ENCODE measurements at places on chromosomes 2 and 18.

GRCh38 chr2:177543007-177543760 is 150.6 kb downstream of the AGPS start:
- no peak for DNase-seq

DNA sequence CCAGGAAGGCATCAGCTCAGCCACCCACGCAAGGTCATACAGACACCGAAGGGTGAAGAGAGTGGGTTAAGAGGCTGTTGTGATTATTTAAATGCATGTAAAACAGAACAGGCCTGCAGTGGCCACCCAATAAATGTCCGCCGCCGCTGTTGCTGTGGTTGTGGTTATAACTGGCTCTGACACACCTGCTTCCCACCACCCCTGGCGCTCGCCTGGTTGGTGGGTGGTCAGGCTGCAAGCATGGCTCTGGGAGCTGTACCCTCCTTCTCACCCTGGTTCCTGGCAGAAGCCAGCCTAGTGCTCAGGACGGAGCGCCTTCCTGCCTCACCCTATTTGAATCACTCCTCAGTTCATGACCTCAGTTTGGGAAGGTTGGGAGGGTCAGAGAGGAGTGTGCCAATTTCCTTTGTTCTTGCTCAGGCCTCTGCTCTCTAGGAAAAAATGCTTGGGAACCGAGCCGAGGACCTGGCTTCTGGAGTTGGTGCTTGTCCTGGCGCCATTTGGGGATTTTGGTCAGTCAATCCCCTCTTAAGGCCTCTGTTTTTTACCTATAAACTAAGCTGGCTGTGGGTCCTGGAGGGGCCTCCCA is 5.3 kb upstream of the CRYBA2 start:
- no peak for DNase-seq

DNA sequence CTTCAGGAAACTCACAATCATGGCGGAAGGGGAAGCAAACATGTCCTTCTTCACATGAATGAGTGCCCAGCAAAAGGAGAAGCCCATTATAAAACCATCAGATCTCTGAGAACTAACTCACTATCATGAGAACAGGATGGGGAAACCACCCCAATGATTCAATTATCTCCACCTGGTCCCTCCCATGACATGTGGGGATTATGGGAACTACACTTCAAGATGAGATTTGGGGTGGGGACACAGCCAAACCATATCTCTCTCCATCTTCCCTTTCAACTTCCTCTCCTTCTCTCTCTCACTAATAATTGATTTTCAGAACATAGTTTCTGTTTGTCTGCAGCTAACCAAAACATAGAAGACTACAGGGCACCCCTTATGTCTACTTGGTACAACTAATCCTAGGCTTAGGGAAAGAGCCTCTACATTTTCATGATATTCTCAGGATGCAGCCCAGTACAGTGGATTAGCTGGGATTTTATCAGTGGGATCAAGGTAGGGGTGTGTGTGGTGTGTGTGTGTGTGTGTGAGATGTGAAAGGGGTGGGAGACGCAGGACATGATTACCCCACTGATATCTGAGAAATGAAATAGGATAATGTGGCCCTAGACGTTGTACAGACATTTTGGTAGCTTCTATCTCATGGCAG is 2.8 kb upstream of the ATF2 start:
- no peak for DNase-seq

- no peak for DNase-seq
Measured at GRCh38 chr2:164735309-164735919, 106.2 kb downstream of the COBLL1 start.

- no peak for DNase-seq
Measured at GRCh38 chr18:74508366-74508765, 12.2 kb downstream of the CNDP2 start.

DNA sequence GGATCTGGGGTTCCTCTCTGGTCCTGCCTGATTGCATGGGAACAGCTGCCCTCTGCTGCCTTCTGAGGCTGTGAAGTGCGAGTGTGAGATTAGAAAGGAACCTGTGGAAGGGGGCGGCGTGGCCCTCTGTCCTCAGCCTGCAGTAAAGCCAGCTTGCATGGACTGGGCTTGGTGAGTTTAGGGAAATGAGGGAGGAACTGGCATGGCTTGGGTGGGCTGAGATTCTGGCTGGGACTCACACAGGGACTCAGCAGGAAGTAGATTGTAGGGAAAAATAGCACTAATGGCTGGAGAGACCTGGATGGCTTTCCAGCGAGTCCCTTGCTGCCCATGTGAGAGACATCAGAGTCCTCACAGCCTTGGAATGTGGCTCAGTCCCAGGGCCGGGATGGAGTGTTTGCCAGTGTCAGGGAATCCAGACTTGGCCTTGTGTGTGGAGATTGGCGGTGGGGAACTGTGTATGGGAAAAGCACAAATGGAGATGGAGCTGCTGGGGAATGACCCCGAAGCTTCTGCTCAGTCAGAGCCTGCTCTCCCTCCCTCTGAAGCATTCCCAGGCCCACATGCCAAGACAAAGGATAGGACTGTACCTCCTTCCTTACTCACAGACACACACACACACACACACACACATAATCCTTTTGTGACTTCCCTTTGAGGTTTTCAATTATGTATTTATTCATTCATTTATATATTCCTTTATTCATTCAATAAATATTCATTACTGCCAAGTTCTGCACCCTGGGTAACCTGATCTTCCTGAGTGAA is 115.4 kb downstream of the ACAA2 start:
- DNase-seq = no peak
